Left lung (tissue), 14 donors: ENCODE measurements at places on chromosomes 16 and 17. TPM values are rescaled to one million over a fixed set of nuclear protein-coding genes. Genes with fewer than 3 reads are reported as not detected.

The USP31 gene
- 10.9 TPM for total RNA-seq

The PRR29 gene
- total RNA-seq, result 1.0 TPM

The CES5A gene
- total RNA-seq, result not detected

DNA sequence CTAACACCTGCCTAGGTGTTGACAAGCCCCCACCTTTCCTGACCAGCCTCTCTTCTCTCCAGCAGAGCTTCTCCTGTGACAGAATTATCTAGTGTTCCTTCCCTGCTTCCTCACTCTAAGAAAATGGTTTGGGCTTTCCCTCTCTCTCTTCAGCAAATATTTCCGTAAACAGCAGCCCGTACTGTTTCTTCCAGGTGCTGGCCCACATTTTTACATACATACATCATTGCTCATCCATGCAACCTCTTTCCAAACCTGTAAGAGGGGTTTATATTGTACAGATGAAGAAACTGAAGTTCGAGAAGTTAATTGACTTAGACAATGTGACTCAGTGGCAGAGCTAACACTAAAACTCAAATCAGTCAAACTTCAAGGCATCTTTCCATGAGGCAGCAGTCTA lies 569 bp upstream of the TEKT3 start:
- peaks cover 68% of the 10 kb centered on the region for H3K27me3 ChIP-seq
- H3K36me3 ChIP-seq, result no peaks in the 10 kb centered on the region
- peak overlapping the region; percentile 40 for H3K4me3 ChIP-seq
- H3K27ac ChIP-seq, result no peak overlapping the region

- H3K36me3 ChIP-seq, result peaks cover under 1% of the 10 kb centered on the region
These were observed 3.6 kb upstream of the WDR81 start for GRCh38 chr17:1720856-1721386.

- peak overlapping the region; percentile 36 for H3K4me3 ChIP-seq
- peak; percentile 73 for DNase-seq
- peaks cover 21% of the 10 kb centered on the region for H3K4me1 ChIP-seq
- H3K27me3 ChIP-seq, result no peaks in the 10 kb centered on the region
- H3K36me3 ChIP-seq, result no peaks in the 10 kb centered on the region
- H3K27ac ChIP-seq, result peak overlapping the region; percentile 71
These were observed 9.1 kb downstream of the TIMP2 start for GRCh38 chr17:78915872-78916632.

DNA sequence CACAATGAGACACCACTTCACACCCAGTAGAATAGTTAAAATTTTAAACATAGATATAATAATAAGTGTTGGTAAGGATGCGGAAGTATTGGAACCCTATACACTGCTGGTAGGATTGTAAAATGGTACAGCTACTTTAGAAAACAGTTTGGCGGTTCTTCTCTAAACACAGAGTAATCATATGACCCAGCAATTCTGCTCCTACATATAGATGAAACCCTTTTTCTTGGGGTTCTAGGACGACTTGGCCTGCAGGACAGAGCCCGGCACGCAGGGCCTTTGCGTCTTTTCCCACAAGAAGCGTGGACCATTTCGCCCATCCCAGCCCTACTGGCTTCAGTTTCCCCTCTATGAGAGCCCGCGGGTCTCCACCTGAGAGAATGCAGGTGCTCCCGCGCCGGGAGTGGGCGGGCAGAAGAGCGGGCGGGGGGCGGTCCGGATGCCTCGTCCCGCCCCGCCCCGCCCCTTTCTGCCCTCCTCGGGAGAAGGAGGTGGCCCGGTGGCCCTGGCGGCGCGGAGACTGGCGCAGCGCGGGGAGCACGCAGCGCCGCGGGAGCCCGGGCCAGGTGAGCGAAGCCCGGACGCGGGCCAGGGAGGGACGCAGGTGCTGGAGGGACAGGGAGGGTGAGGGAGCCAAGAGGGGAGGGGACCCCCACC lies at the start of gene SDR42E2:
Gene SDR42E2 (plus strand): TSS at position 508 of the 657 bp plus-strand sequence. CDS start 3,077 bp downstream, outside the sequence.
- no peak for DNase-seq
- H3K36me3 ChIP-seq, result no peaks in the 10 kb centered on the region
- no peak within 1 kb of the TSS for H3K27ac ChIP-seq
- H3K4me1 ChIP-seq, result no peaks in the 10 kb centered on the region
- peaks cover 6% of the 10 kb centered on the region for H3K27me3 ChIP-seq

GRCh38 chr16:69593751-69594255 lies 28.0 kb downstream of the NFAT5 start:
- H3K4me1 ChIP-seq, result no peaks in the 10 kb centered on the region
- no peaks in the 10 kb centered on the region for H3K36me3 ChIP-seq
- no peak overlapping the region for H3K27ac ChIP-seq
- DNase-seq, result no peak
- H3K27me3 ChIP-seq, result no peaks in the 10 kb centered on the region

DNA sequence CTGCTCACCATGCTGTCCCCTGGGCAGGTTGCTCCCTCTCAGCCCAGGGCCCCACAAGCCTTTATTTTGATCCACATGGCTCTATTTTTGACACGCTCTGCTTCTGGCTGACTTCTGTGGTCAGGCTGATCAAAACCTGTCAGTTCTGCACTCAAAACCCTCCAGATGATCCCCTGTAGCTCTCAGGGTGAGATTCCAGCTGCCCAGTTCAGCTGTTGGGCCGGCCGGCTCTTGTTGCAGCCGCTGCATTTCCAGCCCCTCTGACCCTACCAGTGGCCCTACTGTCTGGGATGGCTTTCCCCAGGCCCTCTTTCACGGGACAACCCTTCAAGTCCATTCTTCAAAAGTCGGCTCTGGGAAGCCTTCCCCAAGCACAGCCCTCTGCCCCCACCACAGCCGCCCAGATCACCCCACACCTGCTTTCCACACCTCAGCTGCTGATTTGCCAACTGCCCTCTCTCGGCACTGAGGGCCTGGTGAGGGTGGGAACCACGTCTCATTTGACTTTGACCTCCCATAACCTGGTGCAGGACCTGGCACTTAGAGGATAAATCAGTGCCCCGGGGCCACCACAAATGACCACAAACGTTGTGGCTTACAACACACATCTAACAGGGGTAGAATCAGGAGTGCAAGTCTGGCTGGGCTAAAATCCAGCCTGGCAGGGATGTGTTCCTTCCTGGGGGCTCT lies 16.3 kb upstream of the CACNG4 start:
- DNase-seq, result no peak
- no peaks in the 10 kb centered on the region for H3K4me1 ChIP-seq
- H3K36me3 ChIP-seq, result no peaks in the 10 kb centered on the region
- H3K27me3 ChIP-seq, result peaks cover 45% of the 10 kb centered on the region
- H3K4me3 ChIP-seq, result no peak overlapping the region
- H3K27ac ChIP-seq, result no peak overlapping the region

DNA sequence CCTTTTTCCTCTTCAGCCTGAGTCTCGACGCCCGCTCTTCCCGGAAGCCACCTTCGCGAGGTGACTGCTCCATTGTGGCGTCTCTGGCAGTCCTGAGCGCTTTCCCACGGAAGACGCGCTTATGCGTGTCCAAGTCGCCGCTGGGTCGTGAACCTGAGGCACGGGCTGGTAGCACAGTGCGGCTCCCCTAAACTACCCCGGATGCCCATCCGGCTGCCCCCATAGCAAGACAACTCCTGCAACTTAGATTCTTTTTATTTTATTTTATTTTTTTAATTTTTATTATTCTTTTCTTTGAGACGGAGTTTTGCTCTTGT lies 2.1 kb upstream of the ESRP2 start:
- DNase-seq, result no peak
- no peaks in the 10 kb centered on the region for H3K27me3 ChIP-seq
- no peaks in the 10 kb centered on the region for H3K36me3 ChIP-seq
- peak overlapping the region; percentile 91 for H3K27ac ChIP-seq
- peak overlapping the region; percentile 39 for H3K4me3 ChIP-seq
- peaks cover 5% of the 10 kb centered on the region for H3K4me1 ChIP-seq
